ENCODE measurements at places on chromosomes 3 and 15.

GRCh38 chr3:124765197-124765840 lies 35.1 kb downstream of the UMPS start:
- DNase-seq, result no peak

GRCh38 chr3:4409971-4410573 lies 57.0 kb downstream of the SUMF1 start:
- no peak for DNase-seq

GRCh38 chr15:100716456-100717085 lies 114.2 kb downstream of the ASB7 start:
- DNase-seq, result no peak

DNA sequence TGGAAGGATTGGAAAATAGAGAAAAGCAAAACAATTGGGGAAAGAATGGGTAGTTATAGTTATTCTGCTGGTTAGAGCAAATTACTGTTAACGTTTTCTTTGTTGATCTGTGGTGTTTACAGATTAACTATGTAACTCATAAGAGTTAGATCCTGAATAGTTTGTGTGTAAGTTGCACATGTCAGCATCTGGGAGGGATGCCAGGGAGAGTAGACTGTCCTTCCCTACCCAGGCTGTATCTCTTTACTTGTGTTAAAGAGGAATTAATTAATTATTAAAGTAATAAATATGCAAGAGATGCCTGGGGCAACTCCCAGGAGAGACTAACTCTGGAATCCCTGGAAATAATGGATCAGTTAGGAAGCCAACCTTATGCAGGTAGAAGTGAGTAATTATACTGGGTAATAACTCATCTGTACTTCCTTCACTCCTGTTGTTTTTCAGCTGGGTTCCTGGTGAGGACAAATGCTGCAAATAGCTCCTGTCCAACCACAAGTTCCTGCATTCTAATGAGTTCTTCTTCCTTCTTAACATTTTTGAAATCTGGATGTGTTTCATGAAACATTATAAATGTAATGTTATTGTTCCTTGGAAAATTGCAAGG lies 18.9 kb downstream of the GHRL start:
- DNase-seq, result no peak

DNA sequence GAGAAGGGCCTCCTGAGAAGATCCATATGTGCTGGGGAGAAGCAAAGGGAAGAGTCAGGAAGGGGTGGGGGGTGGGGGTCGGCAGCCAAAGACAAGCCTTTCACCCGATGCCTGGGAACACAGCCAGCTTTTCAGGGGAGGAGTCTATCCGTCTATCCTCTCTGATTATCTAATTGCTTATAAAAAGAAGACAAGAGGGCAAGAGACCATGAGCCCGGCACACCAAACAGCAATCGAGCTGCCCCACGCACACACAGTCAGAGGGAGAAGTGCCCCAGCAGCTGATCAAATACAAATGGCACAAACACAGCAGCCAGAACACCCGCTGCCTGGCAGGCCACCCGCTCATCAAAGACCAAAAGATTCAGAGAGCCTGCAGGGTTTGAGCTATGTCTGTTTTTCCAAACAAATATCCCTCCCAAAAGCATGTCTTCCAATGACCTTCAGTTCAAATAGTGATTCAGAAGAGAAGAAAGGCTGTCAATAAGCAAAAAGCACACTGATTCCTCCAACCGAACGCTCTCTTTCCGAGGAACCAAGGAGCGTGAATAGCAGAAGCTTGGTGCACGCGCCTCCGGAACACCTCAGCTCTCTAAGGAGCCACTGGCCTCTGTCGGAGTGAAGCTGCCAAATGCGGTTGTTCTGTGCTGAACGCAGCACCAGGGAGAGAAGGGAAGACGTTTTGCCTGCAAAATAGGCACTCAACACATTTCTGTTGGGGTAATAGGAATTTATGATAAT lies 419.2 kb downstream of the OCA2 start:
- DNase-seq, result no peak

DNA sequence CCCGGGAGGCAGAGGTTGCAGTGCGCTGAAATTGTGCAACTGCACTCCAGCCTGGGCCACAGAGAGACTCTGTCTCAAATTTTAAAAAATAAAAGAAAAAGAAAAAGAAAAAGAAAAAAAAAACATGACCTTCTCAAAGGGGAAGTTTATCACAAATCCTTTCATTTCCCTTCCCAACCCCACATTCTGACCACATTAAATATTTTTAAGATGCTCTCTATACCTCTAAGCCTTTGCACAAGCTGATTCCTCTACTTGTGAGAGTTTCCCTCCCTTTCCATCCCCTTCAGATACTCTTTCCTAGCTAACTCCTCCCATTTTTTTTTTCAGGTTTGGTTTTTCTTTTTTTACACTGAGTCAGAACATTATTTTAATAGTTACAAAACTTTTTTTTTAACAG lies 4.0 kb downstream of the HIGD1A start:
- DNase-seq, result peak; percentile 29

- DNase-seq, result peak; percentile 78
These were observed 408.9 kb upstream of the THBS1 start for GRCh38 chr15:39171944-39172368.

GRCh38 chr3:183551930-183552329 lies 3.6 kb downstream of the KLHL6 start:
- peak; percentile 41 for DNase-seq

- no peak for DNase-seq
These were observed 162.2 kb downstream of the RSRC1 start for GRCh38 chr3:158272081-158272480.

DNA sequence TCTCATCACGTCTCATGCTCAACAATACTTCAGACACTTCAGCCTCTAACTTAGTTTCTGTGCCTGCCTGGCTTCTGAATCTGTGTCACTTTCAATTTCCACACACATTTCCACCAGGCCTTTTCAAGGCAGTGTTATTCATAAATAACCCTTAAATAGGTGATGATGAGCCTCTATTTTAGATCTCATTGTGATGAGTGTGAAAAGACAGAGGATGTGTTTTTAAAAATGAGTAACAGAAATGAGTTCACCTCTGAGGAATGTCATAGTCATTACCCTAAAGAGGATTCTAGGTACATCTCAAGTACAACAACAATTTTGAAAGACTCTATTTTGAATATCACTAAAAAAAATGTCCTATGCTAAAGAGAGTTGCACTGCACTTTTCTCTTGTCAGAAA lies 64.6 kb downstream of the STAC start:
- no peak for DNase-seq

DNA sequence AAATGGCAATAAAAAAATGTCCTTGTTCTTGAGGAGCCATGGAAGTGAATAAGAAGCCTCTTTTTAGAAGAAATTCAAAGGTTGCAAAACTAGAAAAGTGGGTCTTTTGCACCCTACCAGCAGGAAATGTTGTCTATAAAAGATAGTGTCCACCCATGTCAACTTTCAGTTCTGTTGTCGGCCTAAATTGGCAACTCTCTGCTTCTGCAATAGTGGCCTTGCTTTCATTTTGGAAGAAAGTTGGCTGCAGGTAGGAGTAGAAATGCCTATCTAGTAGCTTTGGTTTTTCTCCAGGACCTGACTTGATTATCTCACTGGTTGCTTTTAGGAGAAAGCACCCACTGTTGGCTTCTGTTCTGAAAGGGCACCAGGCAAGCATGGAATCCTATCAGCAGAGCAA lies 85.4 kb downstream of the TMEM108 start:
- DNase-seq, result no peak

- DNase-seq, result no peak
These were observed 15.7 kb downstream of the RFT1 start for GRCh38 chr3:53114412-53115074.

DNA sequence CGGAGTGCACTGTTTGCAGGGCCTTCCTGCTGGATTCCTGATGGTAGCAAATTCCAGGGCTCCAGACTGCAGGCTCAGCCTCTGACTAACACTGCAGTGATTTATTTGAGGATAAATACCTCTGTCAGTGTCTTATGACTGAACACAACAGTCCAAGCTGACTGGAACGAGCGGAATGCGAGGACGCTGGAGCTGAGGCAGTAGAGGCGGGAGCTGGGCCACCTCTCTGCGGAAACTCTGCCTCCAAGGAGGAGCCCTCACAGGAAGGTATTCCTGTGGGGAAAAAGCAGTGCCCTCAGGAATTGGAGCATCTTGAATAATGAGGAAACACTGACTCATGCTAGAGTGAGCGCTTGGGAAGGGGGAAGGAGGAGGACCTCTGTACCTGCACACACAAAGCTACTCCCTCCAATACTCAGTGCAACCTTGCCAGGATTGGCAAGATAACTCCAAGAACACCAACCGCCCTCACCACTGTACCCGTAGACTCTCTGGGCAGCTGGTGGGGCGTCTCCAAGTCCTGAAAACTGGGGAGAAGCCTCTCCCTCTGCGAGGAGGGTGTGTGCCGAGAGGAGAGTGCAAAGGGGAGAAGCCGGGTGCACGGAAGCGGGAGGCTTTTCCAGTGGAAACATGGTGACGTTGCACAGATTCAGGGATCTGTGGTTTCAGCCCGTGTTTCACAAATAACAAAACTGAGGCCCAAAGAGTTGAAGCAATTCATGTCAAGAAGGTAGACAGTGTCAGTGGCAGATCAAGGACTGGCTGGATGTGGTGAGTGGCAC lies 43.0 kb downstream of the VGLL4 start:
- no peak for DNase-seq

GRCh38 chr15:60255390-60255789 lies 142.4 kb downstream of the ANXA2 start:
- DNase-seq, result no peak

GRCh38 chr3:28151608-28152228 lies 89.7 kb upstream of the CMC1 start:
- peak; percentile 21 for DNase-seq

DNA sequence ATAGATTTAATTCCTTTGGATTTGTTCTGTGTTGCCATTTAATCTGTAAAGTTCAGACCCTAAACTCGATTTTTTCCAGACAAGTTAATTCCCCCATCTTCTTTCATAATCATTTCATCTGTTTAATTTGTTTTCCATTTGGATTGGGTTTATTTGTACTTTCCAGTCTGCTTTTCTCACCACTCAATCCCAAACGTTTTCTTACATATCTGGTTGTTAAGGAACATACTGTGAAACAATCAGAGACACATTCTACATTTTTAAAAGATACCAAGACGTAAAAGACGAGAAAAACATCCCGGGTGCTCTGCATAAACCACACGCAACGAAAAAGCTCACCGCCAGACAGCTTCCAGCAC lies 13.0 kb upstream of the ONECUT1 start:
- no peak for DNase-seq

DNA sequence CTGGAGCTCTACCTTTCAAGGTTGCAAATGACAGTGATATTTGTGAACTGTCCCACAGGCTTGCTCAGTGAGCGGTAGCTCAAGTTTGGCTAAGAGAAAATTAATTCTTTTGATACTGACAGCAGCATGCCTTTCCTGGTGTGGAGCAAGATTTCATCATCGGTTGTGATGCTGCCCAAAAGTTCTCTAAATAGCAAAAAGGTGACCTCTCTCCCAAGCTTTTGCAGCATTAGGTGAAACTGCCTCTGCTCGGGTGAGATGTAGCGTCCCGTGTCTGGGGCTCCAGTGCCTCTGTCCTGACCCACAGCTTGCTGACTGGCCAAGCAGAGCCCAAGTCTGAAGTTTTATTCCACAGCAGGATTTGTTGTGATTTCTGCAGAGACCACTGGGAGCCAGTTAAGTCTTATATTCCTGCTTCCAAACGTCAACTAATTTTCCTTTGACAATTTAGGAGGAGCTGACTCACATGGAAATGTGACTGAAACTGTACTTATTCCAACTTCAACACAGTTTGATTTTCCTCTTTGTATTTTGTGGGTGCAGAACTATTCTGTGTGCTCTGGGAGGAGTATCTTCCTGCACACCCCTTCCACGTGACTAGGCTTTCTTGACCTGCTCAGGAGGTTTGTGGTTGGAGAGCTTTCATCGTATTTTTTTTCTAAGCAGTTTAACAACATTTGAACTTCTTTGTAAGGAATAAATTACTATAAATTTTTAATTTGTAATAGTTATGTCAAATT lies 5.9 kb downstream of the SYNM start:
- no peak for DNase-seq
